ENCODE measurements at places on chromosomes 5 and 9. TPM values are rescaled to one million over a fixed set of nuclear protein-coding genes. Genes with fewer than 3 reads are reported as not detected.

PTPN3 gene
- total RNA-seq: 11.8 TPM

AQP7 gene
- total RNA-seq: not detected

HTR4 gene
- not detected for total RNA-seq

BBLN gene
- total RNA-seq: 214 TPM

PCDHB9 gene
- total RNA-seq: 0.30 TPM

TEX48 gene
- not detected for total RNA-seq

PCDHAC1 gene
- 0.27 TPM for total RNA-seq

FOXD4L4 gene
- 1.1 TPM for total RNA-seq

RC3H2 gene
- 46.3 TPM for total RNA-seq

GTF3C5 gene
- 48.3 TPM for total RNA-seq

PAEP gene
- not detected for total RNA-seq

TMEM232 gene
- 3.1 TPM for total RNA-seq

LRRC26 gene
- total RNA-seq: 3.7 TPM

SIMC1 gene
- 2.2 TPM for total RNA-seq

ENHO gene
- total RNA-seq: not detected

MBLAC2 gene
- total RNA-seq: 4.5 TPM

PDCD1LG2 gene
- total RNA-seq: 0.23 TPM

SHOC1 gene
- 5.8 TPM for total RNA-seq

STK32A gene
- 0.26 TPM for total RNA-seq

PCDHGA7 gene
- 2.0 TPM for total RNA-seq

CCDC152 gene
- total RNA-seq: 0.08 TPM

IFNK gene
- total RNA-seq: not detected

RELL2 gene
- 6.4 TPM for total RNA-seq

NR5A1 gene
- total RNA-seq: not detected

CTNND2 gene
- not detected for total RNA-seq

TAF11L4 gene
- not detected for total RNA-seq
